ENCODE measurements at places on chromosomes 3 and 15. TPM values are rescaled to one million over a fixed set of nuclear protein-coding genes. Genes with fewer than 3 reads are reported as not detected.

- no peak for DNase-seq
Measured at GRCh38 chr15:36230776-36231175, 348.6 kb upstream of the CDIN1 start.

- DNase-seq, result no peak
Measured at GRCh38 chr3:56055546-56055945, 412.7 kb downstream of the ERC2 start.

- DNase-seq, result no peak
Measured at GRCh38 chr15:81783076-81783475, 262.7 kb downstream of the MEX3B start.

DNA sequence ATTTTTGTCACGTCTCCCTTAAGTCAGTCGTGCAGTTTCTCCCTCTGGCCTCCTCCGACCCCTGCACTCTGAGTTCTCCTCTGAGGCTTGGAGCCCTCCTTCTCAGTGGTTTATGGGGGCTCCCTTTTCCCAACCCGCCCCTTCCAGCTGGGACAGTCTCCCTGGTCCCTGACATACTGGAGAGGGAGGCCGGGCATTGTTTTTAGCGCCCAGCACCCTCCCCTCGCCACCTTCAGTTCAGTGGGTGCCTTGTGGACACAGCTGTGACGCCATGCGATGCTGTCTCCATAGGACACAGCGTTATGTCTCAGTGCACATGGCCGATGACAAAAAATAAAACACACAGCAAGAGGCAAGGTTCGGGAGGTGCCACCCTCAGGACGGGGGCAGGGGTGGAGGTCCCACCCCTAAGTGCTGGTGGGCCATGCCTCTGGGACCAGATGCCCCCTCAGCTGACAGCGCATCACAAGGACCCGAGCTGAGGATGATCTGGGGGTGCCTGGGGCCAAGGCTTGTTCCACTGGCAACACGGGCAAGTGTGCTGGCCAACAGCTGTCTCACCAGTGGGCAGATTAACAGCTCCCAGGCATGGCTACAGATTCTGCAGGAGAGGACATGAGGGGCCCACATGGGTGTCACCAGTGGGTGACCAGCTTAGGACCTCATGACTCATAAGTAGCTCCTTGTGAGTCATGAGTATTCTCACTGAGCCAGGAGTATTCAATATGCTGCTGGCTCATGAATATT is 81.6 kb downstream of the PLXNA1 start:
- DNase-seq, result peak; percentile 37

MINDY2 gene
- total RNA-seq, result 9.6 TPM

DNA sequence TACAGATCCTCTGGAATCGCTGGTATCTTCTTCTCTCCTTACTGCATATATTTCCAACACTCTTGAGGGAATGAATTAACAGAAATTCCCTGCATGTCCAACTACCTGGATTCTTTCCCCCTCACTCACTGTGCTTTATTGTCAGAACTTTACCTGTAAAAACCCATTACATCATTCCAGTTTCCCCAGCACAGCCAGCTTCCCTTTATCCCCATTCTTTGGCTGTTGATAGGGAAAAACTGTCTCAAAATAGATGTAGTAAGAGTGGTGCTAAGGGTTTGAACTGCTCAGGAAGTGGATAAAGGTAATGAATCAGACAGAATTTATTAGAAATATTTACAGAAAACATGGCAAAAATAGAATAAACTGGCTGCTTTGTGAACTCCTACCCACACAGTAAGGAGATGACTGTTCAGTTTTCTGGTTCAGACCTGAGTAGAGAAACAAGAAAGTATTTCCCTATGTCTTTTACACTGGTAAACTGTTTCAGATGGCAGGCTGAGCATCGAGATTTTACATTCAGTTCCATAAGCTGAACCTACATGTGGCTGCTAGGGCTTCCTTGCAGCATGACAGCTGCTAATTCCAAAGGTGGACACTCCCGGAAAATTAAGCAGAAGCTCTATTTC is 188.4 kb downstream of the CPNE4 start:
- no peak for DNase-seq

- DNase-seq, result no peak
Measured at GRCh38 chr3:22117091-22117490, 366.1 kb upstream of the ZNF385D start.

DNA sequence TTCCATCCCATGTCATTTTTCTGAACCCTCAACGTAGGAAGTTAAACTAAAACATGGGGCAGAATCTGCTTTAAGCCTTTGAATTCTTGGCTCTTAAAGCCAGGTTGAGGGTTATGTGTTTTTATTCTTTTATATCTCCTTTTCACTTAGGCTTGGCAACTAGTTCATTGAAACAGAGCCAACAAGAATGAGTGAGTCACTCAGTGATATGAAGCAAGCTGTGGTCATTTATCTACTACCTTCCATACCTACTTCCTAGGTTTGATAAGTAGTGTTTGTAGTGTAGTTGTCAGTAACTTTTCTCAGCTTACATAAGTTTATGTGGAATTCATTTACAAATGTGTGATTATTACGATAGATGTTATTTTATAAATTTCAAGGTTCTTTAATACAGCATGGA is 67.4 kb downstream of the SNRPN start:
- DNase-seq, result no peak

SMAD6 gene
- 0.26 TPM for total RNA-seq

IQCF5 gene
- not detected for total RNA-seq

DNA sequence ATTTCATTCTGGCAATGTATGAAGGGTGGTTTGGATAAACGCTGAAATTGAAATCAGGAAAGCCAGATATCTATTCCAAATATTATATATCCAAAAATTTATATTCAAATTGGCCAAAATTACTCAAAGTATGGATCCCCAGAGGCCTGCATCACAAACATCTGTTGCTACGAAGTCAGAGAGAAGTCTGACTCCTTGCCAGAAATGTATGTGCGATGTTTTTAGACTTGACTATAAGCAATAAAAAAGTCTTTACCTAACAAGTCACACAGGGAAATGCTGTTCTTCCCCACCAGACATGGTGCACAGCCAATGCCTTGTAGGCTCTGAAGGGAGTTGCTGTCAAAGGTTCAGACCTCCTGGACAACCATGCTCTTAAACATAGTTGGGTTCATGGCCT is 533.1 kb downstream of the OTOL1 start:
- no peak for DNase-seq

DNA sequence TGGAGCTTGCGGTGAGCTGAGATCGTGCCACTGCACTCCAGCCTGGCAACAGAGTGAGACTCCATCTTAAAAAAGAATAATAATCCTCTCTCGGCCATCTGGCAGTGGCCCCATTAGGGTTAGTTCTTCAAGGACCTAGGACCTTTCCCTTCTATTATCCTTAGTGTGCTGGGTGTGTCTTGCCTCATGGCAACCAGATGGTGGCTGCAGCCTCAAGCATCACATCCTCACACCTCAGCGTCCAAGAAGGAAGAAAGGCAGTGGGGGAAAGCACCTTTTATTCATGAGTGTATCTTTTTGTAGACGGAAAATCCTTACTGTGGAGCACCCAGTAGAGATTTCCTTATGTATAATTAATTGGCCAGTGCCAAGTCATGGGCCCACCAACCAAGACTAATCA is 42.7 kb upstream of the TFRC start:
- DNase-seq, result no peak

DNA sequence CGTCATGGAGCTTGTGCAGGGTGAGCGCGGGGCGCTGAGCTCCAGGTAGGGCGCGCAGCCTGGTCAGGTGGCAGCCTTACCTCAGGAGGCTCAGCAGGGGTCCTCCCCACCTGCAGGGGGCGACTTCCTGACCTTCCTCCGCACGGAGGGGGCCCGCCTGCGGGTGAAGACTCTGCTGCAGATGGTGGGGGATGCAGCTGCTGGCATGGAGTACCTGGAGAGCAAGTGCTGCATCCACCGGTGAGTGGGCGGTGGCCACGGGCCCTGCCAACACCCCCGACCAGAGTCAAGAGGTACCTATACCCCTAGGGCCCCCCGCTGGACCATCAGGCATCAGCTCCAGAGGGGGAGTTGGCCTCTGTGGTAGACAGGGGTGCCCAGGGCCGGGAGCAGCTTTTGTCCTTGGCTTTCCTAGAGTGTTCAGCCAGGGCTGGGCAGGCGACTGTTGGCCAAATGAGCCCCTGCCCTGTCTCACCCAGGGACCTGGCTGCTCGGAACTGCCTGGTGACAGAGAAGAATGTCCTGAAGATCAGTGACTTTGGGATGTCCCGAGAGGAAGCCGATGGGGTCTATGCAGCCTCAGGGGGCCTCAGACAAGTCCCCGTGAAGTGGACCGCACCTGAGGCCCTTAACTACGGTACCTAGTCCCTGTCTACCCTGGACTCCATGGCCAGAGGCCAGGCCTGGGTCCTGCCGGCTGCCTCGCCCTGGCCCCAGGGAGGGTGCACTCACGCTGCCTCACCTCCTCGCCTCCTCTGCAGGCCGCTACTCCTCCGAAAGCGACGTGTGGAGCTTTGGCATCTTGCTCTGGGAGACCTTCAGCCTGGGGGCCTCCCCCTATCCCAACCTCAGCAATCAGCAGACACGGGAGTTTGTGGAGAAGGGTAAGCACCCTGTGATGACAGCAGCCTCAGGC is 9.1 kb downstream of the FES start:
- no peak for DNase-seq

- no peak for DNase-seq
Measured at GRCh38 chr3:17832016-17832415, 89.6 kb upstream of the TBC1D5 start.

DNA sequence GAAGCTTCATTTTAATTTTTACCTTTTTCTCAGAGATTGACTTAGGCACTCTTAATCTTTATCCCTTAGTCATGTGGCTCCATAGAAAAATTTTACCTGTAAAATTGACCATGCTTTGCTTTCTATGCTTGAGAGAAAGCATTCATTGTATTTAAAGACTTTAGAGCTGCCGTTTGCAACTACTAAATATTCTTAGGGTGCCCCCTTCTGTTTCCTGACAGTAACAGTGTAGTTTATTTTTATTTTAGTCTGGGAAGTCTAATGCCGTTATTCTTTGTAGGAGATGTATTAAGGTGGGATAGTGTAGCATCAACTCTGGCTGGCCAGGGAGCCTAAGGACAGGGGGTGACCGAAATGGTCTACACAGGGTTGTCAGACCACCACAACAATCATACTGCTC is 84.5 kb upstream of the SYNPR start:
- DNase-seq, result no peak

DNA sequence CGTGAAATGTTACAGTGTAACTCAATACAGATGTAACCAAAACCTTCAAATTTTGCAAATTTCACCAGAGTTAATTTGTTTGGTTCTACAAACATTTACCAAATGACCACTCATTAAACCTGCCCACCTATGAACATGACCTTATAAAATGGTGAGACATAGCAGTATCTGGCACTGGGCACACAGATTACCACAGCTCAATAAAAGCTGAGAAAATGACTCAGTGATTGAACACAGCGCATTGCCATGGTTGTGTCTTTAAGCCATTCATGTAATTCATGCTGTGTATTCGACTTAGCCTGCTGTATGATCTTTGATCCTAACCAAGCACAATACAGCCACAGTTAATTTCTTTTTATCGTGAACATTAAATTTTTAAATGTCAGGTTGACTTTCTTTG is 11.3 kb downstream of the PPARG start:
- no peak for DNase-seq

GPR171 gene
- 188 TPM for total RNA-seq

SNX22 gene
- total RNA-seq, result 0.40 TPM

CHRNA3 gene
- total RNA-seq, result not detected
